ENCODE measurements at places on chromosomes 2 and 18. TPM values are rescaled to one million over a fixed set of nuclear protein-coding genes. Genes with fewer than 3 reads are reported as not detected.

GRCh38 chr2:25435421-25435820 is 93.7 kb upstream of the DNMT3A start:
- DNase-seq = no peak

GRCh38 chr2:217656316-217656715 is 346.5 kb downstream of the TNS1 start:
- DNase-seq = no peak

Gene FOXI3
- not detected for total RNA-seq

Gene SP100
- 129 TPM for total RNA-seq

Measured in RPMI7951 (cell line).